ENCODE measurements at places on chromosomes 3 and 15.

DNA sequence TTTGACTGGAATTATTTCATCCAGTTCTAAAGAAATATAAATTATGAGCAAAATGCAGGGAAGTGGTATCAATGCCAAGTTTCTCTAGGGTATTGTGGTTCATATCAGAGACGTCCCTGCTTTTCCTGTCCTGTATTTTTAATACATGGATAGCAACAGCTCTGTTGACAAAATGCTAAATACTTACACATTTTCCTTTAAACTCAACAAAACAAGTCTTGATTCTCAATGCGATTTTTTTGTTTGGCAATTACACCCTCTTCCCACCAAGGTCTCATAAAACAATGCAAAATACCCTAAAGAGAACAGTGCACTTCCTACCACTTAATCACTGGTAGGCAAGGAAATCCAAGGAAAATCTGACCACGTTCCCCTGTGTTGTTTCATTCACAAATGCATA is 120.0 kb downstream of the DUT start:
- no peak for DNase-seq

GRCh38 chr3:116981089-116981488 is 271.5 kb downstream of the TUSC7 start:
- DNase-seq: no peak

DNA sequence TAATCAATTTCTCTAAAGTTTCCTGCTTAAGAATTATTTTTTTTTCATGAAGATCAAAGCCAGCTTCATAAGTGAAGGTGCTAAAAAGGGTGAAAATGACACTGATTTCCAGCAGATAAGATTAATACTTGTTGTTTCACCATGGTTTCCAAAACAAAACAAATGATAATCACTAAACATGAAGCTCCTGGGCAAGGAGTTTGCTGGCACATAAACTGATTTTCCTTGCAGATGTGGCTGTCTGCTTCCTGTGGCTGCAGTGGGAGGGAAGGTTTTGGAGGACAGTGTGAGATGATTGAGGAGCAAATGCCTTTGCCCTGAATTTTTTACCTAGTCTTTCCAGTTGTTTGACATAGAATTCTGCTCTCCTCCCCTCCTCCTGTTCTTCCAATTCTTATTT is 228.8 kb downstream of the DIPK2A start:
- no peak for DNase-seq

DNA sequence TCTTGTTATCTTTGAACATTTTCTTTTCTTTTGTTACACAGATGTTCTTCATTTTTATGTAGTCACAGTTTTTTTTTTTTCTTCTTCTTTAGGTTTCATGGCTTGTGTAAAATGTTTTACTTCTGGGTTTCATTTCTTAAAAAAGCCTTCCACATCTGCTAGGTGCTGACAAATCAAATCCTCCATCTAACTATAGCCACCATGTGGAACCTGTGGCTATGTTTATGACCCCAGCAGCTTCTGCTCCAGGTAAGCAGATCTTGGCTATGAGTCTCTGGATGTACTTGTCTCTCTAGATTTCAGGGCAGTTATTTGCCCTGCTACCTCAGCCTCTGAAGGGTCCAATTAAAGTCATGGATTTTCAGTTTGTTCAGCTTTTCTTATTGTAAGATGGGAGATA is 44.5 kb downstream of the OXSM start:
- no peak for DNase-seq

DNA sequence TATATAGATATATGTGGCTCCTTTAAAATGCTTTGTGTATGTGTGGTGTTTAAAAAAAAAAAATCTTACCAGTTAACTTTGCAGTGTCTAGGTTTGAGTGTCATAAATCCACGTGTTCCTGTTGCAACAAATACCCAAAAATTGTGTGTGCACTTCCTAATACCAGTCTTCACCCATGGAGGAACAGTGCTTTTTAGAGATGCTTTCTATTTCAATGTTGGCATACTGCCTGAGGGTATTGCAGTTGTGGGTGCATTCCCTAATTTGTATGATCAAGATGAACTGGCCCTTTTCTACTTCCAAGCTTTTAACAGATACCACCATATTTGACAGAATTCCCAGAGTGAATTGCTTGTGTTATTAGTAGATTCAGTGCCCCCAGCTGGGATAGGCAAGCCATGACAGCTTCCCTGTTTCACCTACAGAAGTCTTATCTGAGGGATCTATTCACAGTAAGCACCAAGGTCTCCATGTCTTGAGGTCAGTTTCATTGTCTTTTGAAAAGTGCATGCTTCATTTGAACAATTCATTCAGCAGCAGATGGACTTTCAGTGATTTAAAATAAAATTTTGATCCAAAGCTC is 68.9 kb upstream of the GOLGA6B start:
- no peak for DNase-seq

DNA sequence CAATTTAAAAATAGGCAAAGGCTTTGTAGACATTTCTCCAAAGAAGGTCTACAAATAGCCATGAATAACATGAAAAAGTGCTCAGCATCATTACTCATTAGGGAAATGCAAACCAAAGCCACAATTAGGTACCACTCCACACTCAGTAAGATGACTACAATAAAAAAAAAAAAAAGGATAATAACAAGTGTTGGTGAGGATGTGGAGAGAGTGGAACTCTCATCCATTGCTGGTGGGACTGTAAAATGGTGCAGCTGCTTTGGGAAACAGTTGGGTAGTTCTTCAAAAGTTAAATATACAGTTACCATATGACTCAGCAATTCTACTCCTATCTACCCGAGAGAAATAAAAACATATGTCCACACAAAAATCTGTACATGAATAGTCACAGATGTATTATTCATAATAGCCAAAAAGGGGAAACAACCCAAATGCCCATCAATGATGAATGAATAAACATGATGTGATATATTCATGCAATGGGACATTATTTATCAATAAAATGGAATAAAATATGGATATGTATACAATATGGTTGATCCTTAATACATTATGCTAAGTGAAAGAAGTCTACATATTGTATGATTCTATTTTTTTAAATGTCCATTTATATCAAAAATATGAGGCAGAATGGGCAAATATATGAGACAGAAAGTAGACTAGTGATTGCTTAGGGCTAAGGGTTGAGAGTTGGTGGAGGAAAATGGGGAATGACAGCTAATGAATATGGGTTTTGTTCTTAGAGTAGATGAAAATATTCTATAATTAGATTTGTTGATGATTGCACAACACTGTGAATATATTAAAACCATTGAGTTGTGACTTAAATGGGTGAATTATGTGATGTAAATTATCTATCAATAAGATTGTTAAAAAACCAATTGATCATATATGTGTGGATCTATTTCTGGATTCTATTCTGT is 66.1 kb upstream of the SMAD3 start:
- DNase-seq: no peak

GRCh38 chr3:30962084-30962483 is 67.6 kb upstream of the GADL1 start:
- DNase-seq: no peak

GRCh38 chr15:47470983-47471382 is 246.3 kb upstream of the SEMA6D start:
- no peak for DNase-seq

- DNase-seq: no peak
These were observed 179.6 kb downstream of the P3H2 start for GRCh38 chr3:189941125-189941524.

- DNase-seq: no peak
These were observed 1.5 kb downstream of the ATP8B4 start for GRCh38 chr15:50117431-50118027.

DNA sequence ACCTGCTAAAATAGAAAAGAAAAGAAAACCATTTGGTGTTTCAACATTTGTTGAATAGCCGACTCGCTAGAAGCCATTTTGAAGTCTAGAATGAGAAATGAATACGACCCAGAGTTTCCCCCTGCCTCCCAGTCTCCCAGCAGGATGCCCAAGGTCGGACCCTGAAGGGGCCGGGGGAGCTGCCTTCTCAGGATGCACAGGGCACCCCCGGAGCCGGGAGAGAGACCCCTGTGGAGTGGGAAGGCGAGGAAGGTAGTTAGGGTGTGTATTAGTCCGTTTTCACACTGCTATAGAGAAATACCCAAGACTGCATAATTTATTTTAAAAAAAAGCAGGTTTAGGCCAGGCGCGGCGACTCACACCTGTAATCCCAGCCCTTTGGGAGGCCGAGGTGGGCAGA is 44.7 kb downstream of the NIPA2 start:
- DNase-seq: no peak

GRCh38 chr15:31452595-31453557 is 126.2 kb downstream of the KLF13 start:
- no peak for DNase-seq

GRCh38 chr3:66342717-66343356 is 122.0 kb downstream of the SLC25A26 start:
- DNase-seq: no peak

DNA sequence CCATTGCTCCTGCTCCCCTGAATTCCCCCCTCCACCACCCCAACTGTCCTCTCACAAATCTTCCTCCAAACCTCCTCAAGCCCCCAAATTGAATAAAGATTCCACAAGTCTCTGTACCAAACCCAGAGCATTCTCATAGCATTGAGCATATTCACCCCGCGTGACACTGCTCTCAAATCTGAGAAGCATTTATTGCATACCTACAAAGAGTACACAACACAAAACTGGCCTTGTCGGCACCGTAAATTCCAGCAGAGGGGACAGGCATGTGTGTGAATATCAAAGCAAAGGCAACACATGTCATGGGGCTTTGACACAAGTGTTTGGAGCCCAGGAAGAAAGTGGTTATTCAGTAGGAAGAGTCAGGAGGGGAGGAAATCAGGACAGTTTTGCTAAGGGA is 2.6 kb downstream of the CLDN18 start:
- no peak for DNase-seq

DNA sequence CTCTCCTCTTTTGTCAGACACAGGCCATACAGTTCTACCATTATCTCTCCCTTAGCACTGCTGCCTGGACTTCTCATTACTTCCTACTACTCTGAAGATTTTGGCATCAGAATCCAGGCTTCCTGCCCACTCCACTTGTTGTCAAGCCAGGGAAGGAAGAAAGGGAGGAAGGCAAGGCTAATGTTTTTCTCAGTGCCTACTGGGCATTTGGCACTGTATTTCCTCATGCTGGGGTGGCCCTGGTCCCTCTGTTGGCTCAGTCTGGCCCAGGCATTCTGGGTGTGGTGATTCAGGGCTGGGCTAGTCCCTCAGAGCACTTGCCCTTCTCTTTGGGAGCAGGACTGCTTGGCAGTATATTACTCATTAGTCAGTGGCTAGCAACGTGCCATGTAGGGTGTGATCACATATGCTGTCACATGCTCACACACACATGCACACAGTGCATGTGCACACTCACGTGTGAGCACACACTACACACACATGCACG is 52.9 kb downstream of the BSN start:
- DNase-seq: no peak

DNA sequence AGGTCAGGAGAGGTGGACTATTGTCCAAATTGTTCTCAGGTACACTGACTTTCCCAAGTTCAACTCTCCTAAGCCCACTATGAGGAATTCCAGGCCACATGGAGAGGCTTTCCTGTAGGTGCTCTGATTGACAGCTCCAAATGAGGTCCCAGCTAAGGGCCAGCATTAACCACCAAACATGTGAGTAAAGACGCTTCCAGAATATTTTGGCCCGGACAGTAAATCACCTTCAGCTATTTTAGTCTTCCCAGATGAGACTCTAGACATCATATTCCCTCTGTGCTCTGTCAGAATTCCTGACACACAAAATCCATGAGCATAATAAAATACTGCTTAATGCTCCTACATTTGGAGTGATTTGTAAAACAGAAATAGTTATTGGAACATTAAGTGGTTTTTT is 135.5 kb downstream of the TGFBR2 start:
- no peak for DNase-seq

DNA sequence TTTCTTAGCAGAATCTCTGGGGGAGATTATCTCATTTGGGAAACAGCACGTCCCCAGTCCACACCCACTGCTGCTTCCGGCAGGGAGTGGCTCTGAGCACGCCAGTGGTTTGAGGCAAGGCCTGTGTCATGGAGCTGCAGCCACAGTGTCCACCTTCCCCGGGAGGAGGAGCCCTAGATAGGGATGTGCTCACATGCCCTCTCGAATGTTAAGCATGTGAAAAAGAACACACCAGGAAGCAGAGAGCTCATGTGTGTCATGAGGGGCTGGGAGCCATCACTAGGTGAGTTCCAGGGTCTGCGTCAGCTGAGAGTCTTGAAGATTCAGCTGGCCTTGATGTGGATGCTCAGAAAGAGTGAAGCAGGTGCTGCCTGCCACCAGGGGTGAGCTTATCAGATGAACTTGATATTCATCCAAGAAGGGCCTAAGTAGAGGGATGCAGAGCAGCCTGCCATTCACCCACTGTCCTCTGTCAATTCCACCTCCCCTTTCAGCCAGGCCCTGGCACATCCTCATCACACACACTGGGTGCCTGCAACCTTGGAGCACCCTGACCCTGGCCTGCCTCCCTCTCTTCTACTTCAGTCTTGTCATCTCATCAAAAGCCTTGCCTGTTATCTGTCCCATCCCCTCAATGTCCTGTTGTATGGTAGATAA is 16.3 kb downstream of the ITGA11 start:
- peak; percentile 5 for DNase-seq

- no peak for DNase-seq
These were observed 37.1 kb downstream of the ATP6V1A start for GRCh38 chr3:113783980-113784379.

DNA sequence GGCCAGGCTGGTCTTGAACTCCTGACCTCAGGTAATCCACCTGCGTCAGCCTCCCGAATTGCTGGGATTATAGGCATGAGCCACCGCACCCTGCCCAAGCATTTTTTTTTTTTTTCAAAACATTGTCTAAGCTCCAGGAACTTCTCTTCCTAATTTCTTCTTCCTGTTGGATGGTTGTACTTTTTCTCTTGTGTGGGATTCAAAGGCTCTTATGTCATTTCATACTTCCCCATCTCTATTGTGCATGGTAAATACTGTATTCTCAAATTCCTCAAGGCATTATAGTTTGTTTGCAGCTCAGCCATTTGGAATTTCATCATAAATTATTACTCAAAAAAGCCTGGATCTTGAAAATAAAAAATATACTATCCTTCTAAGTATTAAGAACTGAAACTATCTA is 199.1 kb upstream of the GADL1 start:
- DNase-seq: no peak

DNA sequence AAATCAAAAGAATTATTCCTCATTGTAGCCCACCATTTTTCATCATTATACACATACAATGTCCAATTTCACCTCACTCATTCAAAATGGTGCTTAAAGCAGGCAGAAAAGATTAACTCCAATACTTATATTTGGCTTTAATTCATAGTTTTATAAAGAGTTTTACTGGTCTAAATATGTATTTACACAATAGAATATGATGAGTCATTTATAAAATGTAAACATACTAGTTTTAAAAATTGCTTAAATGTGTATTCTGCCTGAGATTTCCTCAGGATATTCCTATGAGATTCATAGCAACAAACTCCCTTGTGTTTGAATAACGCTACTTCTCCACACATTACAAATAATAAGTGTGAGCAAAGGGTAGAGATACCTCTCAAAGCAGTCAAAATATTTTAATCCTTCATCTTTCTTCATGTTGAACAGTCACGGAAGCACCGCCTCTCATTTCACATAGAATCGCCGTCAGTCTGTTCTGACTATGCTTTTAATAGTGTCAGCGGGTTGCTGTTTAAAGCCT is 75.7 kb upstream of the GBE1 start:
- no peak for DNase-seq

- DNase-seq: no peak
These were observed 45.6 kb upstream of the PAQR5 start for GRCh38 chr15:69253156-69253555.

All from stimulated activated CD4-positive, alpha-beta T cell treated with anti-CD3 and anti-CD28 coated beads, Interleukin-2, amount 100 ng/mL, for 24 hours (primary cell).